Thyroid gland (tissue), 4 donors: ENCODE measurements at places on chromosomes 1 and 21. TPM values are rescaled to one million over a fixed set of nuclear protein-coding genes. Genes with fewer than 3 reads are reported as not detected.

DNA sequence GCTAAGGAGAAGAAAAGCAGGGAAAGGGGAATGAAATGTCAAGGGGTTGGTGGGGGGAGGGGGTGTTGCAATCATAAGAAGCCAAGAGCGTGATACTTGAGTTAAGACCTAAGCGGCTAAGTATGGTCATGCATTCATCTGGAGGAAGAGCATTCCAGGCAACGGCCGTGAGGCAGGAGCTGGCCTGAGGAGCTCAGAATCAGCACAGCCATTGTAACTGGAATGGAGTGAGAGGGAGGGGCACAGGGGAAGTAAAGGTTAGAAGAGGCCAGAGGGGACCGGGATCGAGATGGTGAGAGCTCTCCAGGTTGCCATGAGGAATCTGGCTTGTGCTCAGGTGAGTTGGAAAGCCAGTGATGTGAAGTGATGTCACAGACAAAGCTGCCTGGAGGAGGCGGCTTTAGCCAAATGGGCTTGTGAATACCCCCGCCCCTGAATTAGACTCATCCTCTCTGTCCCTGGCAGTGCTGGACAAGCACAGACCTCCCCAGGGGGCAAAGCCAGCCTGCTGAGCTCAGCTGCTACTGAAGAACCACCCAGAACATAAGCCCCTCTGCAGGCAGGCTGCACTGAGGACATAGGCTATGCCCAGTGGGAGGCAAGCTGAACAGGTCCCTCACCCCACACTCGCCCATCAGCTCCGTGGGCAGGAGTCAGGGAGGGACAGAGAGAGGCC lies 61.1 kb upstream of the LAPTM5 start:
- no peak overlapping the region for H3K4me3 ChIP-seq
- H3K36me3 ChIP-seq: no peaks in the 10 kb centered on the region
- H3K27me3 ChIP-seq: no peaks in the 10 kb centered on the region
- peak; percentile 63 for DNase-seq
- no peak overlapping the region for H3K27ac ChIP-seq

DNA sequence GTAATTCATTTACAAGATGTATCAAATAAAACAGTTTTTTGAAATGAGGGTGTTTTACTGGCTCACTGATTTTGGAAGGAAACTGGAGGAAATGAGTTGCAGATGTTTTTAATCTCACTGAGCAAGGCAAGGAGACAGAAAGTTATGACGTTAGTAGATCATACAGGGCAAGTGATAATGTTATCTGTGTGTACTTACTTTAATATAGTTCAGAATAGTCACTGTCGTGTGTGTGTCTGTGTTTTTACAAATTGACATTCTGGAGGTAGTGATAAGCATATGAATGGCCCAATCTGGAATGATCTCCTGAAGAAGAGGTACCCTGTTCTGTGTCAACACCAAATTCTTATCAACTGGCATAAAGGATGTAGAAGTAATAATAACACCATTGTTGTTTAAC lies 1.9 kb upstream of the GBP4 start:
- H3K36me3 ChIP-seq: no peaks in the 10 kb centered on the region
- H3K4me3 ChIP-seq: no peak overlapping the region
- no peak overlapping the region for H3K27ac ChIP-seq
- no peaks in the 10 kb centered on the region for H3K27me3 ChIP-seq
- peaks cover 9% of the 10 kb centered on the region for H3K4me1 ChIP-seq

GRCh38 chr21:44455524-44456213 lies 359 bp downstream of the LRRC3 start:
- H3K27ac ChIP-seq: no peak overlapping the region
- peak; percentile 28 for DNase-seq
- no peaks in the 10 kb centered on the region for H3K36me3 ChIP-seq
- H3K4me1 ChIP-seq: no peaks in the 10 kb centered on the region

GRCh38 chr1:37947364-37947763 lies 511 bp upstream of the INPP5B start:
- peaks cover 4% of the 10 kb centered on the region for H3K36me3 ChIP-seq
- no peaks in the 10 kb centered on the region for H3K27me3 ChIP-seq
- no peak for DNase-seq

- H3K4me1 ChIP-seq: peaks cover 5% of the 10 kb centered on the region
- no peaks in the 10 kb centered on the region for H3K27me3 ChIP-seq
- peak within 1 kb of the TSS; percentile 44 for H3K4me3 ChIP-seq
- no peaks in the 10 kb centered on the region for H3K36me3 ChIP-seq
- peak; percentile 90 for DNase-seq
Observed at GRCh38 chr1:40531381-40532061, at the start of gene ZNF684. TSS of gene ZNF684 (plus strand) at chr1:40531637. CDS start at chr1:40533167, 1,530 bp downstream.

DNA sequence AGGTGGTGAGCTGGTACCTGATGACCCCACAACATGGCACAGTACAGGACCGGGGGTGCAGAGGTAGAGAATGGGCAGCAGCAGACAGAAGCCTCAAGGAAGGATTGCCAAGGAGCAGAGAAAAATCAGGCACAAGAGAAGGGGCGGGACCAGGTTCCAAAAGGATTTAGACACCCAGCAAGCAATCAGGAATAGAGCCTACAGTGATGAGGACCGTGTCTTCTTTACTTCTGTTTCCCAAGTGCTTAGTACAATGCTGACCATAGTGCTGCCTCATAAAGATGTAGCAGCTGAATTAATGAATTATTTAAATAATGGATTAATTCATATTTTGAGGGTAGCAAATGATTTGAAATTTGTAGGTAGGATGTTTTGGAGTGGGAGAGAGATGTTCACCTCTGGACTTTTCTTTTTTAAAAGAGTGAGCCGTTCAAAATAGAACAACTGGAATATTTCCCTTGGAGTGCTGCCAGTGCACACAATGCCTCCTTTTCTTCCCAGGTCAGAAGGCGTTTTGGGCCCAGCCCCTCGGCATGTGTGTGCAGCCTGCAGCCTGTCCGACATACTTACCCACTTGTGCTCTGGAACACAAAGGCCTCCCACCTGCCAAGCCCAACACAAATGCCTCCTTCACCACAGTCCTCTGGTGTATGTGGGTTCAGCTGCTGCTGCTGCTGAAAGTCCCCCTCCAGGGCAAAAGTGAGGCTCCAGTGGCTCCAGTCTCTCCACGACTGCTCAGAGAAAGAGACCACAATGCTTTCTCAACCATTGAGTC lies 19.6 kb downstream of the KANK4 start:
- H3K4me3 ChIP-seq: no peak overlapping the region
- H3K36me3 ChIP-seq: no peaks in the 10 kb centered on the region
- peak; percentile 25 for DNase-seq
- H3K27me3 ChIP-seq: no peaks in the 10 kb centered on the region
- no peak overlapping the region for H3K27ac ChIP-seq
- H3K4me1 ChIP-seq: peaks cover 10% of the 10 kb centered on the region

DNA sequence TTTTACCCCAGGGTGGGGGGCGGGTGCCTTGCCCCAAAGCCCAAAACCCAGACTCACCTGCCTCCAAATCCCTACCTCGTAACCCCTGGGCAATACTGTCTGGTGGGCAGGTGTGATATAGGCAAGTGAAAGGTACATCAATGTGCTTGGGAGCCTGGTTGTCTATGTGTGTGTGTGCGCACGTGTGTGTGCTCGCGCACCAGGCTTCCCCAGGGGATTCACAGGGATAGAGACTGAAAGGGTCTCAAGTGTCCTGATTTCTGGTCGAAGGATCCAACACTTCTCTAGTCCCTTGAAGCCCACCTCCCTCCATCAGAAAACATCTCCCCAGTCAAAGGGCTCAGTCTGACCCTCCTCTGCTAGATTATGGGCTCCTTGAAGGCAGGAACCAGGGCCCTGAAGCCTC lies 28.9 kb upstream of the EPB41 start:
- H3K27me3 ChIP-seq: no peaks in the 10 kb centered on the region
- peaks cover 42% of the 10 kb centered on the region for H3K4me1 ChIP-seq
- H3K27ac ChIP-seq: peak overlapping the region; percentile 36
- DNase-seq: no peak

The MATN1 gene
- total RNA-seq: 3.0 TPM

The NFASC gene
- total RNA-seq: 3.7 TPM

The OVAAL gene
- not detected for total RNA-seq
